ENCODE measurements at places on chromosomes 11 and 22. TPM values are rescaled to one million over a fixed set of nuclear protein-coding genes. Genes with fewer than 3 reads are reported as not detected.

GRCh38 chr11:68855205-68855981 lies 13.7 kb upstream of the CPT1A start:
- no peak for DNase-seq
- no peak overlapping the region for H3K27ac ChIP-seq
- peaks cover 6% of the 10 kb centered on the region for H3K4me1 ChIP-seq
- H3K4me3 ChIP-seq: peak overlapping the region; percentile 71
- H3K36me3 ChIP-seq: no peaks in the 10 kb centered on the region
- peaks cover 5% of the 10 kb centered on the region for H3K27me3 ChIP-seq

Gene NXPE2
- polyA plus RNA-seq: not detected

DNA sequence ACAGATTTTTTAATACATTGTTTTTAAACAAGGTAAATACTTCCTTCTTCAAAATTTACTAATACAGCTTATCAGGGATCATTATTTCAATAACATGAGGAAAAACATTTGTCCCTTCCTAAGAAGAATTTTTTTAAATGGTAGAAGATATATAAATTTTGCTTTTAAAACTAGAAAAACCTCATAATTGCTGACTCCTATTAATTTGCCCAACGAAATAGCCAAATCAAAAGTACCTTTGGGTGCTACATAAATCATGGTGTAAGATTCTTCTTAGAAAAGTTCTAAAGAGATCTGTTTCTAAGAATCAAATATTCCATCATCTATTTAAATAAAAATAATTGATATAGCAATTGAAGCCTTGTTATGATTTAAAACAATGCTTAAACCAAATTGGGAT lies 54.9 kb downstream of the CEP57 start:
- H3K27me3 ChIP-seq: no peaks in the 10 kb centered on the region
- peaks cover 7% of the 10 kb centered on the region for H3K36me3 ChIP-seq
- no peak for DNase-seq
- H3K4me1 ChIP-seq: no peaks in the 10 kb centered on the region
- no peak overlapping the region for H3K4me3 ChIP-seq

Gene TMEM126A
- polyA plus RNA-seq: 58.7 TPM

DNA sequence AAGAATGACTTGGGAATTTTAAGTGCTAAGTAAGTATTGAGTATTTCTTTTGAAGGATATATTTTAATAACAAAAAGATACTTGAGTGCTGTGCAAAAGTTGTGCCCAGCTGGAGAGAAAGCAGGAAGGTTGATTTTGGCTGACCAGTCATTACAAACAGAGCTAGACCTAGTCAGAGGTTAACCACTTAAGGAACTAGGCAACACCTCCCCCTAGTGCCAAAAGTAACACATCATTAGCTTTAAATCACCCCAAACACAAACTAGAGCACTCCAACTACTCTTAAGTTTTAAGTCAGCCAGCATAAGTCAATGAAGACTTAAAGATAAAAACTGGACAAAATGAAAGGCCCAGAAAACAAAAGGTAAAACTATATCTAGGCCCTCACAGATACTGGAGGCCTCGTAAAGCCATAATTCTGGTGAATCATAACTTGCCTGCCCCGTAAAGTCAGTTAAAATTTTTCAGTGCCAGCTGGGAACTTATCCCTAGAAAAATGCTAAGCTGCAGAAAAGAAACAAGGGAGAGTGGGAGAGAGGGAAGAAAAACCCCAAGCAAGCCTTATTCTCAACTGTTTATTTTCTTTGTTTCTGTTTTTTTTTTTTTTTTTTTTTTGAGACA lies 4.6 kb downstream of the TMEM9B start:
- H3K27me3 ChIP-seq: no peaks in the 10 kb centered on the region
- no peak overlapping the region for H3K4me3 ChIP-seq
- H3K27ac ChIP-seq: no peak overlapping the region
- DNase-seq: no peak

All from H1 (cell line).